Fibroblast of upper back skin (primary cell): ENCODE measurements at places on chromosomes 4 and X.

- no peak for DNase-seq
These were observed 65.1 kb upstream of the C4orf54 start for GRCh38 chr4:99722725-99723124.

DNA sequence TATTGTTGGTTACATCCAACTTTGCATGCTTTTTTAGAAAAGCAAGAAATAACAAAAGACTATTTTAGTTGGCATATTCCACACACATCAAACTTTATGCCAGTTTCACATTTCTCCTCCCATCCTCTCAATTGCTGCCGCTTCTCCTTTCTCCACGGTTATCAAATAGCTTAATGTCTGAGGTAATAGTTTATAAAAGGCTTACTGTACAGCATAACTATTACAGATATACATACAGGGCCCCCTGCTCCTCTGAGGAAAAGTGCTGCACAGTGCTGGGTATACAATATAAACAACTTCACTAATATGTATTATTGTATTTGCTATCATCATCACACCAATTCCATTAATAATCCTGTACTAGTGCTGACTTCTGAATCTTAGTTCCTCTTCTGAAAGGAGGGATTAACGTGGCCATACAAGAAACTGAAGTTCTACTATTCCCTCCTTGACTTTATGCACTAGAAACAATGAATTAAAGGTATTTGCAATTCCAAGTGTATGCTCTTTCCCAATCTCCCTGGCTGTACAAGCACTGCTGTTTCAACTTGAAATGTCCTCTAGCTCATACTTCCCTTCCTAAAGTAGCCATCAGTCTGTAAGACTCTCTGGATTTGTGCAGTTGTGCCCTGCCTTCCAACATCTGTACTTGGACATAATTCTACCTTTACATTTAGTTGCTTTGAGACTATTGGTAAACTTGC, 2.5 kb downstream of the CCNI start:
- no peak for DNase-seq

DNA sequence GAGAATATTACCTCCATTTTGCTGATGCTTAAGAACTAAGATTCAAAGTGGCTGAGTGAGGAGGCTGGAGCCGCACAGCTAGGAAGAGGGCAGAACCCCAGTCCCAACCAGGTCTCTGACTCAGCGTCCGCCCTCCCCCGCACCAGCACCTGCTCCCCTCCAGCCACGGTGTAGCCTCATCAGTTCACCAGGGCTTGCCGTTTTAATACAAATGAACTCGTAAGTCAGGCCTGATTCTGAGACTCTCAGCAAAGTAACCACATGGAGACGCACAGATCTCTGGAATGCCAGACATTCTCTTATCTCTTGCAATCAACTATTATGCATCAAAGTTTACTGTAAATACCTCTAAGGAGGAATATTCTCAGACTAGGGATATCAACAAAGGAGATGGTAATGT, 52.4 kb downstream of the ENPP6 start:
- DNase-seq = peak; percentile 30

DNA sequence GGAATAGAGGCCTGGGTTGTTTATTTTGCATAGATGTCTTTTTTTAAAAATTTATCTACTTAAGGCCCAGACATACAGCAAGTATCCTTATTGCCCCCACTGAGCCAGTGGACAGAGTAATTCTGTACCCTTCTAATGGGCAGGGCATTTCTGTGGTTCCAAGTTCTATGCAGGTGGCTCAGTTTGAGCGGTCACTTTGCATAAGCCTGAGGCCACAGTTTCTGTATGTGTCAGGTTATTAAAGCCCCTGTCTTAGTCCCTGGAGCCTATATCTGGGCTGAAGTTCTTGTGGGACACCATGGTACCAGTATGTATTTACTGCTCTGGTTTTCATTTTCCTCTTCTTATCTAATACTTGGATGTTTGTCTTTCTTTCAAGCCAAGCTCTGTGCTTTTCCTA, 168.8 kb downstream of the MID1IP1 start:
- no peak for DNase-seq

DNA sequence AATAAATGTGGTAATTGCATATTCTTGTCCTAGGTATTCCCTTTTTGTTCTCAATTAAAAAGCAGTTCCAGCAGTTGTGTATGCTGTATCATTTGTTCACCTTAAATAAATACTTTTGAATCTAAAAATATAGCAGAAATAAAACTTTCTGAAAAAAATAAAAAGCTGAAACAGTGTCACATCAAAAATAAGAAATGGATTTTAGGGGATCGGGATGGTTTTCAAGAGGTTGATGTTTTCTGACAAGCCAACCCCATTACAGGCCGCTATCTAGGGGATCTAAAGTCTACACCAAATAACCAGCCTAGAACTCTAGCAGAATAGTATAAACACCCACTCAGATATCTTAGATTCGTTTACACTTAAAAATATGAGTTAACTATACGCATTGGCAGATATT, 95.4 kb upstream of the MAML3 start:
- DNase-seq = peak; percentile 39

GRCh38 chr4:105135785-105136184, 10.9 kb upstream of the TET2 start:
- DNase-seq = no peak

- peak; percentile 53 for DNase-seq
These were observed 84.5 kb downstream of the ACOX3 start for GRCh38 chr4:8355864-8356565.

DNA sequence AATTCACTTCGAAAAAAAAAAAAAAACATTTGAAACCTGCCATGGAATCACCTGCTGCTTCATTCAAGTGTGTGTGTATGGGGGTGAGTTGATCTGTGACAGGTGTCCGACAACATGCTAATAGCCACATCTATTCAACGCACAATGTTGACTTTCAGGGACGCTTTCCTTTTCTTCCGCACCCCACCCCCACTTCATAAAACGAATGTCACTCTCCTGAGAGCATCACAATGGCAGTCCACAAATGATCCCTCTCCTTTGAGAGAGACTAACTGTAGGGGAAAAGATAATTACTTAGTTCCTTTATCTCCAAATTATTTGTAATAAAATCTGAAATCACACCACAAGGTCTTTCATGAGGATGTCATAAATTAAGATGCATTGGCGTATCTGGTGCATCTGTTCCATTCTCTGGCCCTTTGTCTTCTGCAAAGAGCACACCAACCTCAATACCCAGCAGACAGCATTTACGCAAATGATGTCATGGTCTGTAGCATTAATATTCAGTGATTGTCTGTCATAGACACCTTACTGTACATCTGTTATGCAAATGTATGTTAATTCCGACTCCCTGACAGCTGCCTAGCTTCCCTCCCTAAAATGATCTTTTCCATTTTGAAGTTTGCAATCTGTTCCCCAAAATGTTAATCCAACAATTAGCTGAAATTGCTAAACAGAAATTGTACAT, 640.0 kb upstream of the BOD1L1 start:
- no peak for DNase-seq

DNA sequence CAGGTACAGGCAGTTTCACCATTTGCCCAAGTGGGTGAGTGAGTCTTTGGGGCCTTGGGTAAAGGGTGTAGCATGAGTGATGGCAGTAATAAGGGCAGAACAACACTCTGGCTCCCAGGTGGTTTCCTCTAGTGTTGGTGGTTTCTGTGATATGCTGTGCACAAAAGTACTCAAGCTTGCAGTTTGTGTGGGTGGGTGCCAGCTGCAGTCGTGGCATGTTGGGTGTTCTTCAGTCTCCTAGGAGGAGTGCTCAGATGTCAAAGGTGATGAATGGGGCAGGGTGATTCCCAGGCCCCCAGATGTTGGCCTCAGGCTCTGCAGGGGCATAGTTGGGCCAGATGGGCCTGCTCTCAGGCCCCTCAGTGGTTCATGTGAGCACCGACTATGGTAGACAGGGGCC, 166.1 kb upstream of the KLF8 start:
- no peak for DNase-seq

- DNase-seq = no peak
These were observed 67.4 kb downstream of the ZAR1 start for GRCh38 chr4:48557478-48557877.

- no peak for DNase-seq
These were observed 63.7 kb downstream of the FAT1 start for GRCh38 chr4:186659935-186660334.
